ENCODE measurements at places on chromosomes 7 and 10. TPM values are rescaled to one million over a fixed set of nuclear protein-coding genes. Genes with fewer than 3 reads are reported as not detected.

Gene CALHM3
- total RNA-seq: not detected

Gene PLXDC2
- 6.9 TPM for total RNA-seq

Gene PRSS37
- total RNA-seq: not detected

Gene GNGT1
- not detected for total RNA-seq

Gene HHEX
- 0.62 TPM for total RNA-seq

Gene PNLIPRP3
- total RNA-seq: 0.12 TPM

Gene PCLO
- total RNA-seq: 4.9 TPM

Gene IQUB
- 0.50 TPM for total RNA-seq

Gene PUS7
- total RNA-seq: 23.9 TPM

Gene SPDYE8
- not detected for total RNA-seq

Gene OR2A12
- total RNA-seq: not detected

Gene RNF148
- total RNA-seq: 0.66 TPM

Gene LRRN3
- 4.1 TPM for total RNA-seq

Gene PLEKHS1
- total RNA-seq: not detected

Gene SGCE
- total RNA-seq: 78.4 TPM

Gene TAS2R3
- total RNA-seq: 0.44 TPM

Gene ZNF804B
- total RNA-seq: not detected

Gene IFIT3
- 36.6 TPM for total RNA-seq

Gene AKR1C8
- total RNA-seq: not detected

Gene CDC123
- 175 TPM for total RNA-seq

Gene GPC2
- total RNA-seq: 1.2 TPM

Gene NODAL
- total RNA-seq: not detected

Gene PAPOLB
- 0.12 TPM for total RNA-seq

Gene LUC7L2
- total RNA-seq: 43.1 TPM

Gene TMEM178B
- not detected for total RNA-seq

Gene DDC
- total RNA-seq: not detected

Gene EBLN1
- total RNA-seq: not detected

Gene KCNH2
- 4.4 TPM for total RNA-seq

Gene WDR86
- total RNA-seq: not detected

Gene SPDYE9
- total RNA-seq: not detected

Gene STEAP1B
- 23.6 TPM for total RNA-seq

Gene SPDYE6
- not detected for total RNA-seq

Gene KEL
- total RNA-seq: not detected

Gene FAM131B
- total RNA-seq: 2.3 TPM

Gene NPY
- total RNA-seq: not detected

Gene NME8
- not detected for total RNA-seq

Gene POLR2J2
- total RNA-seq: 3.2 TPM

Gene SPAG6
- 0.11 TPM for total RNA-seq

Gene VSTM4
- total RNA-seq: 1.1 TPM

Gene SPDYE16
- total RNA-seq: 0.12 TPM

Gene LRRC18
- not detected for total RNA-seq

Gene TRIM4
- total RNA-seq: 21.7 TPM

Gene SCART1
- total RNA-seq: 4.2 TPM

Gene CPA4
- 8.2 TPM for total RNA-seq

Gene IMPDH1
- total RNA-seq: 69.3 TPM

Gene MCMBP
- 79.0 TPM for total RNA-seq

Gene ZNF679
- total RNA-seq: not detected

Gene LRRTM3
- under 0.01 TPM for total RNA-seq

Gene DGKB
- 10.8 TPM for total RNA-seq

Gene FEZF1
- not detected for total RNA-seq

Gene CALY
- total RNA-seq: 0.25 TPM

Measured in uterine smooth muscle cell (primary cell).